ENCODE measurements at places on chromosomes 2 and 18.

DNA sequence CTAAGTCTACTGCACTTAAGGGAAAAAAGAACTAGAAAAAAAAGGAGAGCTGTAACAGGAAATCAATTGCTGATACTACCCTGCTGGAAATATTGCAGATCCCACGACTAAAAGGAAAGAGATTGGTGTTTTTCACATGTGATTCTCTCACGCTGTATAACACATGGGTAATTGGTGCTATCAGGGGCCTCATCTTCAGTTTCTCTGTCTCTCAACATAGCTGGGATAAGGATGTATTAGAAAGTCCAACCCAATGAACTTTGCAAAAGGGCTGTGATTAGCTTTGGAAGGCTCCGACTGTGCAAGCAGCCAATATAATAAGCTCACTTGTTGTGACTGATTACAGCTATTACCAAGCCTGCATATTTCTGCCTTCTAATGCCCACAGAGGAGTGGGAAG, 133.4 kb downstream of the NRP2 start:
- no peak for DNase-seq

- no peak for DNase-seq
Observed at GRCh38 chr2:45028276-45028675, 19.0 kb upstream of the SIX2 start.

GRCh38 chr2:134466141-134466540, 212.3 kb downstream of the MGAT5 start:
- DNase-seq, result no peak

DNA sequence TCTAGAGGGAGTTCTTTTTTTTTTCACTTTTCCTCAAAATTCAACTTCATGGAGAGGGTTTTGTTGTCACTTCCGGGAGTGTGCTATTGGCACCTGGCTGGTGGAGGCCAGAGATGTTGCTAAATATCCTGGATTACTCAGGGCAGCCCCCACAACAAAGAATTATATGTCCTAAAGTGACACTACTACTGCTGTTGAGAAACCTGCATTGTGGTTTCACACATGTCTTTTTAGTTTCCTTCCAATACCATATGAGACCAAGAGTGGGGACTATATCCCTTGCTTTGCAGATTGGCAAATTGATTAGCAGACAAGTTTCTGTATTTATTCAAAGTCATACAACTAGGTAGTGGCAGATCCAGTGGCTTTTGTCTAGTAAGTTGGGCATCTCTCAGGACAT, 826.8 kb downstream of the TRIB2 start:
- no peak for DNase-seq

GRCh38 chr2:187302116-187302515, 145.9 kb downstream of the CALCRL start:
- no peak for DNase-seq

GRCh38 chr18:31684279-31685096, at the start of gene B4GALT6:
B4GALT6 (minus strand) TSS chr18:31684581; CDS start chr18:31684426, 155 bp downstream.
- no peak for DNase-seq

DNA sequence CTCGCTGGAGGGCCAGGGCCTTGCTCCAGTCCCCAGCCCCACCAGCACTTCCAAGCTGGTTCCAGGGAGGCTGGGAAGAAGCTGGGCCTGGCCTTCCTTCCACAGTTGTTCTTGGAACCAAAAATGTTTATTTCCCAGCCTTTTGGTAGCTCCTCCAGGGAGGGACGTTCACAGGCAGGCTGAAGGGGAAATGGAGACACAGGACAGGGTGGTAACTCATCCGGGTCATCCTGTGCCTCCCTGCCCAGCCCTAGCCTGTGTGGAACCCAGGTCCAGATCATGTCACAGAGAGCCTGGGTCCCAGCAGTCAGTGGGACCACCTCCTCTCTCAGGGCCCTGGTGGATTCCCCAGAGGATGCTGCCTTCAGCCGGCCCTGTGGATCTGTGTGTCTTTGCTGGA, 12.5 kb upstream of the ARMC9 start:
- no peak for DNase-seq

Measured in activated CD8-positive, alpha-beta memory T cell treated with anti-CD3 and anti-CD28 coated beads for 1 hour (primary cell).